ENCODE measurements at places on chromosomes 6 and 20. TPM values are rescaled to one million over a fixed set of nuclear protein-coding genes. Genes with fewer than 3 reads are reported as not detected.

DNA sequence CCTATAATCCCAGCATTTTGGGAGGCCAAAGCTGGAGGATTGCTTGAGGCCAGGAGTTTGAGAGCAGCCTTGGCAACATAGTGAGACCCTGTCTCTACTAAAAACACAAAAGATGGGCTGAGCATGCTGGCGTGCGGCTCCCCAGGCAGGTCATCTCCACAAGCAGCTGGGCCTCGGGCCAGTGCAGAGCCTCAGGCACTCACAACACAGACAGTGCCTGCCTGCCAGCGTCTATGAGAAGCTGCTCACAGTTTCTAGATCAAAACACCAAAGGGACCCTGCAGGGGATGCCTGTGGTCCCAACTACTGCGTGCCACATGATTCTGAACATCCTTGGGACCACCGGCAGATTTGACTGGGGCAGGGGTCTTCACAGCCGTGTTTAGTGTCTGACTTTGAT is 59.4 kb downstream of the GINS1 start:
- H3K4me3 ChIP-seq = no peak overlapping the region
- H3K27me3 ChIP-seq = no peaks in the 10 kb centered on the region

The FGD2 gene
- polyA plus RNA-seq = 4.0 TPM

- no peak overlapping the region for H3K27ac ChIP-seq
- no peaks in the 10 kb centered on the region for H3K4me1 ChIP-seq
- no peaks in the 10 kb centered on the region for H3K36me3 ChIP-seq
- no peak overlapping the region for H3K4me3 ChIP-seq
Measured at GRCh38 chr6:159151266-159151855, 17.8 kb upstream of the FNDC1 start.

DNA sequence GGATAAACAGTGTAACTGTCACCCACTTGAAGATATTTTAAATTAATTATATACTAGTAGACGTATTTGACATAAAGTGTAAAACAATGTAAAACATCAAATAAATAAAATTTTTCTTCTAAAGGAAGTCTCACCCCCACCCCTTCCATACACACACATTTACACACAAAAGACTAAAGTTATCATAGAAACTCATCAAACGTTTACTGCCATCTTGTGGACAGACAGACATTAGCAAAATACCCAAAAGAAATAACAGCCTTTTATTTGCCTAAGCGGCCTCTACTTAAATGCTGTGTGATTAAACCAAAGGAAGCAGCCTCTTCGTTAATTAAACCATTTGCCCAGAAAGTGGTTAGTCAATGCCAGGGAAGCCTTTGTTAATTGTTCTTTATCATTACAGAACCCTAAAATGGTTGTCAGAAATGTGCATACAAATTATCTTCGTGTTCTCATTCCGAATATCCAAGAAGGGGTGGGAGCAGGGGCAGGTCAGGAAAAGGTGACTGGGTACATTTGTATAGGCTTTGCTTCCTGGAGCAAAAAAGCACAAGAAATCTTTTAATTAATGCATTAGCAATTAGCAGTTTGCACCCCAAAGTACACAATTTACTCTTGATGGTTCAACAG is 176.2 kb upstream of the SASH1 start:
- no peaks in the 10 kb centered on the region for H3K27me3 ChIP-seq
- no peaks in the 10 kb centered on the region for H3K36me3 ChIP-seq
- no peak for DNase-seq
- no peaks in the 10 kb centered on the region for H3K4me1 ChIP-seq

Data from ovary (tissue), 10 donors.